GOT3 (cell line): ENCODE measurements at places on chromosomes 1 and 21.
A peak's percentile ranks its signal among the peaks of the same experiment; 100 is the strongest.

- no peak for DNase-seq
Observed at GRCh38 chr21:46115441-46116188, 17.7 kb downstream of the COL6A2 start.

DNA sequence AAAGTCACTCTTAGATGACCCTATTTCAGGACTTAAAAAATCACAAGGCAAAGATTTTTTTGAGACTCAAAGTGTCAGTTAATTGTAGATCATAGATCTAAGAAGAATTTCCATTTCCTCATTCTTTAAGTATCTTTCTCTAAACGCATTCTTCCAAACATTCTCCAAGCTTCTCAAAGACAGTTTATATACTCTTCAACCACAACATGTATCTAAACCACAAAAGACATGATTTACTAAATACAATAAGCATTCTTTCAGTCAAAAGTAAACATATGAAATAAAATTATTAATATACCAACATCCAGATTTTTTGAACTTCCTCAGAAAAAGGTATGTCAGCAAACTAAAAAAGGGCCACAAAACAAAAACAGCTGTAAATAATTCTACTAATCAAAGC is 24.4 kb downstream of the RC3H1 start:
- no peak for DNase-seq

DNA sequence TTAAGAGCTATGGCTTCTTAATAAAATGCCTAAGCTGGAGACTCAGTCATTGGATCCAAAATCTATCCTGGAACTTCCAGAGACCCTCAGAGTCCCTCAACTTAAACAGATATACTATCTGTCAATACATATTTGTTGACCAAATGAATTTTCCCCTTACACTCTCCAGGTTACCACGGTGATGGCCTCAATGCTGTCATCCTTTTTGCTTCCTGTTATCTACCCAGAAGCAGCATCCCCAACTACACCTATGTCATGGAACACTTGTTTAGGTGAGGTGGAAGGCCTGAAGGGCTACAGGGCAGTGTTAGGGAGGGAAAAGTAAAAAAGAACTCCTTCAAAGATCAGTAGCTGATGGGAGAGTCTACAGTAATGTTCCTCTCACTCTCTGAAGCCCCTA is 4.4 kb upstream of the C1orf56 start:
- no peak for DNase-seq

- DNase-seq = peak; percentile 96
Observed at GRCh38 chr21:28992526-28993292, at the start of gene LTN1. Gene LTN1 (minus strand): TSS chr21:28992877. CDS start chr21:28992805, 72 bp downstream.

DNA sequence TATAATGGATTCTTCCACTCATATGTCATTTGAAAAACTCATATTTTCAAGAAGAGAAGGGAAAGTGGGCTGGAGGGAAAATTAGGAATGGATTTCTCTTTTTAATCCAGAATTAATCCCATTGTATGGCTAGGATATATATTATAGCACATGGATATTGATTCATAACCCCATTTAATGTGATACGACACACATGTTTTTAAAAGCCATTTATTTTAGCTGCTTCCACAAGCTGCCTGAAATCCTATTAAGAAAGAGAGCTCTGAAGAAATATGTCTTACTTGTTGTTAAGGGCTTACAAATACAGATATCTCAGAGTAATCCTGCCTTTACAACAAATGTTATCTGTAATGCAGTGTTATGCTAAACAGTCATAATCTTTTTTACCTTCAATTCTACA is 598.6 kb downstream of the AMY1C start:
- DNase-seq = no peak

- DNase-seq = no peak
Observed at GRCh38 chr1:160628799-160629263, 18.0 kb downstream of the SLAMF1 start.

DNA sequence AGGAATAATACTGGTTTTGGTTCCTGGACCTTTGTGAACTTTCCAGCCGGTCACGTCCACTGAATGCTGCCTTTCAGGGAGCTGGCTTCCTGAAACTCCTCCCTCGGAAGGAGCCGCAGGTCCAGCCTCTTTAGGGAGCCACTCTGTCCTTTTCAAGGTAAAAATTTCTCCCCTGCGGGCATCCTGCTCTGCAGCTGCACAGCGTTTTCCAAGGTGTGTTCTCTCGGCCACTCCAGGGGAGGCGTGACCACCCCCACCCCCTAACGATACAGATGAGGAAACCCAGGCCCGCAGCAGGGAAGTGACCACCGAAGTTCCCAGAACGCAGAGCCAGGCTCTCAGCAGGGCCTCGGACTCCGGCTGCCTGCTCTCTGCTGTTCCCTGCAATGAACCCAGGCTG is 21.5 kb downstream of the PADI2 start:
- no peak for DNase-seq

- no peak for DNase-seq
Observed at GRCh38 chr1:27525296-27526272, 35.6 kb upstream of the WASF2 start.

- DNase-seq = no peak
Observed at GRCh38 chr1:201267481-201268229, 15.7 kb upstream of the PKP1 start.

GRCh38 chr1:114009393-114009792 is 30.1 kb downstream of the OLFML3 start:
- no peak for DNase-seq

DNA sequence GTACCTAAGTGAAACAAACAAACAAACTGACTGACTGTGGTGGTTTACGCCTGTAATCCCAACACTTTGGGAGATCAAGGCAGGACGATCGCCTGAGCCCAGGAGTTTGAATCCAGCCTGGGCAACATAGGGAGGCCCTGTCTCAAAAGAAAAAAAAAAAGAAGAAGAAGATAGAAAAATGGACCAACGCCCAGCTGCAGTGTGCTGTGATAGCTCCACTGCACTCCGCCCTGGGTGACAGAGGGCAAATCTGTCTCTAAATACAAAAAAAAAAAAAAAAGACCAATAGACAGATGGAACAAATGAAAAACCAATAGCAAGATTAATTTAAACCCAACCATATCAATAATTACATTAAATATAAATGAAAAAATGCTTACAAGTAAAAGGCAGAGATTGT is 13.9 kb downstream of the AKR7A3 start:
- no peak for DNase-seq

GRCh38 chr1:166127003-166127402 is 39.8 kb downstream of the FAM78B start:
- DNase-seq = no peak

- DNase-seq = no peak
Observed at GRCh38 chr21:45588871-45589491, 46.7 kb upstream of the SLC19A1 start.

DNA sequence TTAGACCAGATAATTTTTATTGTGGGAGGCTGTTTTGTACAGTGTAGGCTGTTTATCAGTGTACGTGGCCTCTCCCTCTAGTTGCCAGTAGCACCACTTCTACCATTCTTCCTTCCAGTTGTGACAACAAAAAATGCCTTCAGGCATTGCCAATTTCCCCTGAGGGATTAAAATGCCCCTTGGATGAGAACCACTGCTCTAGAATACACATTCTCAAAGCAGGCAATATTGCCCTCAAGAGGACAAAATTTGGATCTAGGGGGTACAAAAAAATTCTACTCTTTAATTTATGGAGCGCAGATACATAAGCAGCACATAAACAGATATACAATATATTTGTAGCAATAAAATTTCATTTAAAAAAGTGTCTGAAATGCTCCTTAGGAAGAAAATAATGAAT is 674.6 kb downstream of the PTPRC start:
- DNase-seq = no peak

DNA sequence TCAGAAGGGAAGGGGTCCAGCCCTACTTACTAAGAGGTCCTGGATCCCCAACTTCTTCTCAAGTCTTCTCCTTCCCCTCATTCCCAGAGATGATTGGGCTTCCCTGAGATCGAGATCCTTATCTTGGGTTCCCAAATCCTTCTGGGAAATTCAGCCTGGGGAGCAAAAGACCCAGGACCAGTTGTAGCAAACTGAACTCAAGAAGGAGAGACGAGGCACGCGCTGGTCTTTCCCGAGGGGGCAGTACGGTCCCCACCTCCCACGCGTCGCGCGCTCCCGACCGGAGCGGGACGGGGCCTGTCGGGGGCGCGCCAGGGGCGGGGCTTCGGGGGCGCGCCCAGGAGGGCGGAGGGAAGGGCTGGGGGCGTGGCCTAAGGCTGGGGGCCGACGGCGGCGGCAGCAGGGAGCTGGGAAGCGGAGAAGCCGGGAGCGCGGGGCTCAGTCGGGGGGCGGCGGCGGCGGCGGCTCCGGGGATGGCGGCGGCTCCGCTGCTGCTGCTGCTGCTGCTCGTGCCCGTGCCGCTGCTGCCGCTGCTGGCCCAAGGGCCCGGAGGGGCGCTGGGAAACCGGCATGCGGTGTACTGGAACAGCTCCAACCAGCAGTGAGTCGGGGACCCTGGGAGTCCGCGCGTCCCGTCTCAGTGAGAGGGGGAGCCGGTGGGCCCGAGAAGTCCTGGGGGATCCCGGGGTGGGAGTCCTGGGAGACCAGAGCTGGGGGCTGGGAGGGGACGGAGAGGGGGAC is at the start of gene EFNA3:
Gene EFNA3 (plus strand): TSS at position 369 of the 741 bp plus-strand sequence. CDS start 105 bp downstream, at position 474.
- no peak for DNase-seq

DNA sequence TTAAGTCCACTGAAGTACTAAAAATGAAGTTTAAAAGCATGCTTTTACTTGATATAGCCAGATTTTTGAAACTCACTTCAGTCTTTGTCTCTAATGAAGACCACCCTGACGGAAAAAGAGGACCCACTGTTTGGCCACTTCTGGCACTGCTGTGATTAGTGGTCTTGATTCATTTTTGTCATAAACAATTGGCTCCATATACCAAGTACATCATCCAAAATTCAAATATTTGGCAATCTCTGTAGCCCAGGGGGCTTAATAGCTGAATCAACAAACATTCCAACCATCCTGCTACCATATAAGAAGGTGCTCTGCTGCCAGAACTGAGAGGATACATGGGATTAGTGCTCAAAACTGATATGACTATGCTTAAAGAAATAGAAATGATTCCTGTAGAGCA is 156.0 kb downstream of the COL24A1 start:
- no peak for DNase-seq

GRCh38 chr1:23930861-23931490 is 17.8 kb upstream of the CNR2 start:
- DNase-seq = no peak

DNA sequence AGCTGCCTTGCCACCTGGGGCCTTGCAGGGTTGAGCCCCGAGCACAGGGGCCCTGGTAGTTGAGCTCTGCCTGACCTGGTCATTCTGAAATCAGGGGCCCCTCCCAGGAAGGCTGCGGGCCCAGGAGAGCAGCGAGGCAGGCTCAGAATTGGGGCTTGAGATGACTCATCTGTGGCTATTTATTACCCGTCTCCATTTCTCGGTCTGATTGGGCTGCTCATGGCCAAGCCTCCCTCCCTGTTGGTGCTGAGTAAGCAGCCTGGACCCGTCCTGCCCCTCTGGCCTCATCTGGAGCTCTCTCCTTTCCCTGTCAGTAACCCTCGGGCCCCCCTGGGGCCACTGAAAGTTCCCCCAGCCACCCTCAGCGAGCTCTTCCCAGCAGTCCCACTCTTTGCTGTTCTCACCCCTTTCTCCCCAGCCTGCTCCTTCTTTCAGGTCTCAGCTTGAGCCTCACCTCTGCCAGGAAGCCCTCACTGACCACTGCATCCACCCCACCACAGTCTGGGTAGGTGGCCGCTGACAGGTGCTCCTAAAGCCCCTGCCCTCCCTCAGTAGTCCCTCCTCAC is 11.0 kb upstream of the TNFRSF8 start:
- DNase-seq = peak; percentile 27

- DNase-seq = no peak
Observed at GRCh38 chr1:162192306-162192678, 122.8 kb downstream of the NOS1AP start.
